ENCODE measurements at places on chromosomes 2 and 18.

- DNase-seq: no peak
Measured at GRCh38 chr2:15645300-15645699, 53.6 kb downstream of the DDX1 start.

DNA sequence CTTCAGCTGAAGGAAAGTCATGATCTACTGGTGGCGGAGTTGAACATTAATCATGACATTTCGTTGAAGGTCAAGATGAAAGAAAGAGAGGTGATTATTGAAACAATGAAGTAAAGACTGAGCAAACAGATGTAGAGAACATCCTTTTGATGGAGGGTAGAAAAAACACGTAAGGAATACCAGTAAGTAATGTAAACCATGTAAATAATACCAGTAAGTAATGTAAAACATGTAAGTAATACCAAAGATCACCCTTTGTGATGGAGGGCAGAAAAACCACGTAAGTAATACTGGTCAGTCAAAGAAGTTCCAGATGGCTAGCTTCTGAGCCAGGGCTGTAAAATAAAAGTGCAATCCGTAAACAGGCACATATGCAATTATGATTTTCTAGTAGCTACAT lies 1387.7 kb downstream of the SUCLG1 start:
- no peak for DNase-seq

DNA sequence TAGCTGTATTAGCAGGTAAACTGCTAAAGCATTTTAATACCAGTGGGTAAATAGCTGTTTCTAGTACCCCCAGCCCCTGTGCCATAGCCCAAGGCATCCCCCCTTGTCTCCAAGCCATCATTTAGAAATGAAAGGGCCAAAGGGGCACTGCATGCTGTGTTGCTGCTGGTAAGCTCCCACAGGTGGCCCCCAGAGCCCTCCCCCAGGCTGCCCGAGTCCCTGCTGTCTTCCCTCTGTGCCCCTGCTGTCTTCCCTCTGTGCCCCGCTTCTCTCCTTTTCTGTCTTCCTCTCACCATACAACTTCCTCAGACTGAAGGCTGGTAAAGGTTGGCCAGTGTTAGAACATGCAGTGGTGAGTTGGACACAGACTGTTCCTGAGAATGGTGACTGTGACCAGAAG lies 42.1 kb downstream of the ZAP70 start:
- no peak for DNase-seq

DNA sequence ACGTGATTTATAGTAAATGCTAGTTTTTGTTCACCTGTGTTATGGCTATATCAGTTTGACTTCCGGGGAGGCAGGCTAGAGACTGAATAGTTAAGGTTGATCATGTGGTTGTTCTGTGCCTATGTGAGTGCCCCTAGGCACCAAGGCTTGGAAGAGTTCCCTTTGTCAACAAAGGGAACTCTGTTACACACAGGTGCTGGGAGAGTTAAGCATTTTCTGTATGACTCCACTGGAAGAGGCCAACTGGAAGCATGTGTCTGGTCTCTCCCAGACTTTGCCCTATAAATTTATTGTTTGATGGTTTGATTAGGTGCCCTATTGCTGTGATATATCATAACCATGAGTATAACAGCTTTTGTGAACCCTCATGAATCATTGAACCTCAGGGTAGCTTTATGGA lies 63.8 kb downstream of the ARL6IP6 start:
- DNase-seq: no peak

DNA sequence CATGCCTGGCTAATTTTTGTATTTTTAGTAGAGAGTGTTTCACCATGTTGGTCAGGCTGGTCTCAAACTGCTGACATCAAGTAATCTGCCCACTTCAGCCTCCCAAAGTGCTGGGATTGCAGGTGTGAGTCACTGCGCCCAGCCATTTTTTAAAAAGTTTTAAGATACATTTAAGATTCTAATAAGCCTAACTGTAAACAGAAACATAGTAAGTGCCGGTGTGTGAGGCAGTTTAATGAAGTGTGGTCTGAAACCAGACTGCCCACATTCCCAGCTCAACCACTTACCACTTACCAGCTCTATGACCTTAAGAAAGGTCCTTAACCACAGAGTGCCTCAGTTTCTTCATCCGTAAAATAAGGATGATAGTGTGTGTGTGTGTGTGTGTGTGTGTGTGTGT lies 42.4 kb downstream of the TMEM237 start:
- DNase-seq: no peak

- peak; percentile 71 for DNase-seq
Measured at GRCh38 chr2:46072101-46072820, 224.9 kb upstream of the EPAS1 start.

GRCh38 chr18:49016648-49017539 lies 66.1 kb upstream of the SMAD7 start:
- DNase-seq: no peak

DNA sequence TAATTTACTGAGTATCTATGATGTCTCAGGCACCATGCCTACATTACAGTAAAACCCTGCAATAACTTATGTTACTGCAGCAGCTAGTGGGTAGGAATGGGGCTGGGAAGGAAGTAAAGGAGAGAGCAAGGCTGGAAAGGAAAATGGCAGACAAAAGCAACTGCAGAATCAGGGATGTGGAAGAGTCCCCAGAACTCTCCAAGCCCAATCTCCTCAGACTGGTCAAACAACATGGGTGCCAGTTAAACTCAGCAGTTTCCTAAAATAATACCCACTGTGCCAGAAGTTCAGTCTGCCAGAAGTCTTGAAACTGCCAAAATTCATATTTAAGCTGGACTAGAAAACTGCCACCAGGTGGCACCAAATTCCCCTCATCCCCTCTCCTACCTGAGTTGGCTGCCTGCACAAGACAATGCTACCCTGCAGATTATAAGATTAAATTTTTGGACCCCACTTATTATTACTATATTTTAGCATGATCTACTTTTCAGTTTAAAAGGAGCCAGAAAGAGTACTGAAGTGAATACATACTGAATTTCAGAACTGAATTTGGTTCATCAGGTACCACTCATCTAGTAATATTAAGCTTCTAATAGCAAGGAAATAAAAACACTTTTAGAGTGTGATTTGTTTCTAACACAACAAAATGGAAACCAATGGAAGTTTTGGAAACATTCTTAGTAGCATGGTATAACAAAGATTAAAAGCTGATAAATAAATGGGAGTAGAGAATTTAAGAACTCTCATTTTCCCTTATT lies 86.8 kb upstream of the DNER start:
- DNase-seq: no peak

- no peak for DNase-seq
Measured at GRCh38 chr2:152492911-152493310, 157.9 kb downstream of the FMNL2 start.

DNA sequence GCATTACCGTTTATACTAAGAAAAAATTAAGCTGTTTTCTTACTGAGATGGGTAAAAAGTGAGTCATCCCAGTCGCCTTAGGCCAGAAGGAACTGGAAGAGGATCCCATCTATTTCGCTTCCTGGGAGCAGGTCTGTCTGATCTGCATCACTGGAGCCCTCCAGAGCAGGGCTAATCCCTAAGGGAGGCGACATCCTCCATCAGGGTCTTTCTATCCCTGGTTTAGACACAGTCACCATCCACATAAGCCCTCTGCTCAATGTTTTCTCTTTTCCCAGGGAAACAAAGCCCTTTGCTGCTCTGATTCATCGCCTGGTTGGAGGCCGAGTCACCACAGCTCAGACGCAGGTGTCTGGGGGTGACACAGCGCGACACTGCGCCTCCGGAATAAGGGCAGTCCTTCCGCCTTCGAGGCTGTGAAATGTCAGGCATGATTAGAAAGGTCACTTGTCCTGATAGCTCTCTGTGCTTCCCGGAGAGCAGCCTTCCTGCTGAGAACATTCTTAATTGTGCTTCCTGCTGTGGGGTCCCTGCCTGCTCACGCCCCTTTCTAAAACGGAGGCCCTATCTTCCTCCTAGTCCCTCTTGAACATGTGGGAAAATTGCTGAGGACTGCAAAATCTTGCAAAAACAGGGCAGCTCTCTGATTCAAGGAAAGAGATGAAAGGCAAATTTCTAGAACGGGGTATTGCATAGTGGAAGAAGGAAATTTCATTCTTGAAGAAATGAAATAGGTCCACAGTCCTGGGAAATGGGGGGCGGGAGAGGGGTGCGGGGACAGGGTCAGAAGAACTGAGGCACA lies 56.3 kb downstream of the MARCHF4 start:
- no peak for DNase-seq

- no peak for DNase-seq
Measured at GRCh38 chr2:49335546-49335945, 181.2 kb upstream of the FSHR start.

DNA sequence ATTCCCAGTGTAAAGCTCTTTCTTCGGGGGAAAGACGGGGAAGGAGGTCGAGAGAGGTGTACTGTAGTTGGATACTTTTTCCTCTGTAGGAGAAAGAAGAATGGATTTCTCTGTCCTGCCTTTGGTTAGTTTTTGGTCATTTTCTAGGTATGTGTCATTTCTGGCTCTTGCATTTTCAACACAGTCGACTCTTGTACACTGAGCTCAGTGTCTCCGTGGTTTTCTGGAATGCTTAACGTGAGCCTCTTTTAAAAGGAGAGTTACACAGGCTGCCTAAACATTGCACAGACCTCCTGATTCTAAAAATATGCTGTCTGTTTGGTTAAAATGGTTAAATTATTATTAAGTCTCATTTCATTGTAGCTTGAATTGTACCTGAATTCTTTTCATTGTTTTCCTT lies 21.8 kb upstream of the GLS start:
- DNase-seq: no peak

DNA sequence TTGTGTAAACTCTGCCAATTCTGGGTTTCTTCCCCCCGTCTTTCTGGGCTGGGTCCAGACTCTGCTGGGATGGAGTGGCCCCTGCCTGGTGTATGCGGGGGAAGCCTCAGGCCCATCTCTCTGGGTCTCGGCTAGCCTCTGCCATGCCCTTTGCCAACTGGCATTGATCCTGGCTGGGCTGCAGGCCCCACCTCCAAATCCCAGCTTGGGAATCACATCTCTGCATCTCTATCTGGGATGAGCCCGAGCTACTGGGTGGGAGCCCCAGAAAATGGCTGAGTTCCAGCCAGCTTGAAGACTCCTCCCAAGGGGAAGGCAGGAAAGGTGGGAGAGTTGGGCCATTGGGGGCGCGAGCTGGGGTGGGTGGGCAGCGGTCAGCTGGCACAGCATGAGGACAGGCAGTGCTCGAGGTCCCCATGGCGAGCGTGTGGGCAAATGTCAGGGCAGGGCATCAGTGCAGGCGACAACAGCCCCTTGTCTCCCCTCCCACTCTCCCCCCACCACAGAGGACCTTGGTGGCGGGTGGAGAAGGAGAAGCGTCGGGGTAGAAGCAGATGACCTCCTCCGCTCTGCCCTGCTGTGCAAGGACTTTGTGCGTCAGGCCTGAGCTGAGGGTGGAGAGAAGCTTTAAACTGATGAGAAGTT lies 139.4 kb downstream of the ASB1 start:
- no peak for DNase-seq

GRCh38 chr18:74896390-74896991 lies 298.8 kb downstream of the ZNF407 start:
- DNase-seq: no peak

- DNase-seq: no peak
Measured at GRCh38 chr2:18074476-18074875, 196.0 kb downstream of the KCNS3 start.

GRCh38 chr2:178512484-178512883 lies 32.2 kb downstream of the PLEKHA3 start:
- no peak for DNase-seq

GRCh38 chr2:216563646-216564045 lies 65.0 kb downstream of the RPL37A start:
- no peak for DNase-seq

DNA sequence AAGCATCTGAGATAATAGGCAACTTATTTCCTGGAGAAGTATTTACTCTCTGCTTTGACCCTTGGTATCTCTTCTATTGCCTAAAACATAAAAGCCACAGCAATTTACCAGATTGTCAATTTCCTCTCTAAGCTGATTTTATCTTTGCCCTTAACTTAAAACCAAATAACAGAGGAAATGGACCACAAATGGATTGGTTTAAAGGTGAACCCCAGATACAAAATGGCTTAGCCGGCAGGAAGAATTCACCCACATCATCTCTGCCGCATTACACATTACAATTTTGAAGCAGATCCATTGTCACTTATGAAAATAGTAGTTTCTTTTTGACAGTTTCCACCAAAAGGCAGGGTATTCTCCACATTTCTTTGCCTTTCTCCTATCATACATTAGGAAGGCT lies 585.8 kb upstream of the CHAC2 start:
- DNase-seq: no peak

DNA sequence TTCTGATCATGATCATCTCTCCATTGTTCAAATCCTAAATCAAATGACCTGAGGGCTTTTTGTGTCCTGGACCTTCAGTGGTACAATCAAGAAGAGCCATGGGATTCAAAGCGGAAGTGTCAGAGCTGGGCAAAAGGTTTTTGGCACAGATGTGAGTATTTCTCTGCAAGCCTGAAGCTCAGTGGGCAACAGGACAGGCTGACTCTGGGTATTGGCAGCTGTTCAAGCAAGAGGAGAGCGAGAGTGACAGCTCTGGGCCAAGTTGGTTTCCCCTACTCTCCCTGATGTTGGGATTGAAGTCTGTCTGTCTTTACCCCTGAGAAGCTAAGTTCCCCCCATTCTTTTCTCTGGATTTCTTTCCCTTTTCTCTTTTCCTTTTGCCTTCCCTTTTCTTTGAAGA lies 33.3 kb downstream of the DSEL start:
- no peak for DNase-seq

DNA sequence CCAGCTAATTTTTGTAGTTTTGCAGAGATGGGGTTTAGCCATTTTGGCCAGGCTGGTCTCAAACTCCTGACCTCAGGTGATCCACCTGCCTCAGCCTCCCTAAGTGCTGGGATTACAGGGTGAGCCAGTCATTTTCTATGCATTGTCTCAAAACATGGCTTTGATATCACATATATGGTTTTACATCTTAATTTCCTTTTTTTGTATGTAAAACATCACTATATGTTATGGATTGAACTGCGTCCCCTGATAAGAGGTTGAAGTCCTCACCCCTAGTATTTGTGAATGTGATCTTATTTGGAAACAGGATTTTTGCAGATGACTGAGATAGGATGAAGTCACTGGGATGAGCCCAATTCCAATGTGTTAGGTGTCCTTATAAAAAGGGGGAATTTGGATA lies 89.8 kb upstream of the MYCN start:
- DNase-seq: no peak

- no peak for DNase-seq
Measured at GRCh38 chr2:212489719-212490346, 48.8 kb downstream of the ERBB4 start.

GRCh38 chr18:6722690-6723089 lies 6.8 kb upstream of the ARHGAP28 start:
- no peak for DNase-seq

DNA sequence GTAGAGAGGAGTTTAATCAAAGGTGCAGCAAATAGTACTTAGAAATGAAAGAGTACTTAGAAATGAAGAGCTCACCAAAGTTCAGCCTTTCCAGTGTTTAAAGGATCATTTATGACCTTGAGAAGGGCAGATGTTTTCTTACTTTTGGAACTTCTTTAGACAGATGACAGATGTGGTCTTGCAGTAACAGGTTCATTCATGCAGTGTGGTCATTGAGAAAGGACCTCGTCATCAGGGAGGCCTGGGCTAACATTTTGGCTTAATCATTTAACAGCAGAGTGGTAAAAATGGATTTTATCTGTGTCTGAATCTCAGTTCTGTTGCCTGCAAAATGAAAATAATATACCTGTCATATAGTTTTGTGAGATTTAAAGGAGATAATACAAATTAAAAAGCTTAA lies 75.1 kb upstream of the NT5C1B start:
- DNase-seq: no peak

Data from AG09319 (cell line).